Thoracic aorta (tissue), 2 donors: ENCODE measurements at places on chromosomes 5 and 9. TPM values are rescaled to one million over a fixed set of nuclear protein-coding genes. Genes with fewer than 3 reads are reported as not detected.

The CDKN2B-AS1 gene
- total RNA-seq, result not detected

The MYMK gene
- not detected for total RNA-seq

The RGS7BP gene
- 24.3 TPM for total RNA-seq

The SLC34A1 gene
- total RNA-seq, result not detected

The ROR2 gene
- total RNA-seq, result 0.21 TPM

The GABBR2 gene
- total RNA-seq, result not detected
